ENCODE measurements at places on chromosomes 2 and 18.

DNA sequence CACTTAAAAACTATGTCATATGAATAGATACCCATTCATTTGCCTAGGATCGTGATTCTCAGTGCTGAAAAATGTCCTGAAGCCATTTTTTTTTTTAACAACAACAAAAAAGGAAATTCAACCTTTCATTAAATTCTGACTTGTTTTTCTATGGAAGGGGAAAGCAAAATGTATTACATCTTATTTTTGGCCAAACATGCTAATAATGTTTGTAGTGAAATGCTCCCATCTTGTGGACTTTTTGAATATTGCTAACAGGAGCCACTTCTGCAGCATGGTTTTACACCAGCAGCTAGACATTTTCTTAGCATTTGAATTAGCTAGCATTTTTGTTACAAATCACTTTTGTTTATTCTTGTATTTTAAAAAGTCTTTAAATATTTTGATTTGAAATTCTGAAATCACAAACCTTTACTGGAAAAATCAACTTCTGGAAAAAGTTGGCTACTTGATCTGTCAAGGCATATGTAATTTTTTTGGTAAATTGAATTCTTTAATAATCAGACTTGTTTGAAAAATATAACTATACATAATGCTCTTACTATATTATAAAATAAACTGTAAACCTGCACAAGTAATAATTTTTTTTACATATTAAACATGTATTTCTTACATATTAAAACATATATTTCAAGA lies 75.8 kb downstream of the KIDINS220 start:
- peak; percentile 34 for DNase-seq

DNA sequence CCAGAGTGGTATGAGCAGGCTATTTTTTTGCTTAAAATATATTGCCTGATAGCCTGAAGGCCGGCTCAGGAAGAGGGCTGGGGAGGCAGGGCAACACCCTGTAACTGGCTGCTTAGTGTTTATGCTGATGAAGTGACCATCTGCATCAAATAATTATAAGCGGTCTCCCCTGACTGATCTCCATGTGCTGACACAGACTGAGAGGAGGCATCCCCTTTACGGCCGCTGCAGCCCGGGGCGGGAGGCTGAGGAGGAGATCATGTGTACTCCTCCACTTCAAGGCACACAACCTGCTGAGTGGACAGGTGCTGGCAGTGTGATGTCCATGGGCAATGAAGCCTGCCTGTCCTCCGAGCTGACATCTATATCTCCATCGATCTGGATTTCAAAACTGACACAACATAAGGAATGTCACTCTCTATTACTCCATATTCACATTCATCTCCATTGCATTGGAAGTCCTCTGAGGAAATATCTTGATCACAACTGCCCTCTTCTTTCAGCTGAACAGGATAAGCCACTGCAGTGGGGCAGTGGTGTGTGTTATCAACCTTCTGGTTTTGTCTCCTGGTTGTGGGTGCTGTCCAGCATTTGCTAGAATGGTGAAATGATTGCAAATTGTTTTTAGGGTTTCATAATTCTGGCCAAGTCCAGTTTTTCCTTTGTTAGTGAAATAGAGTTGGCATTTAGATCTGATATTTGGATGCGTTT lies 143.5 kb downstream of the AQP4 start:
- DNase-seq, result no peak

DNA sequence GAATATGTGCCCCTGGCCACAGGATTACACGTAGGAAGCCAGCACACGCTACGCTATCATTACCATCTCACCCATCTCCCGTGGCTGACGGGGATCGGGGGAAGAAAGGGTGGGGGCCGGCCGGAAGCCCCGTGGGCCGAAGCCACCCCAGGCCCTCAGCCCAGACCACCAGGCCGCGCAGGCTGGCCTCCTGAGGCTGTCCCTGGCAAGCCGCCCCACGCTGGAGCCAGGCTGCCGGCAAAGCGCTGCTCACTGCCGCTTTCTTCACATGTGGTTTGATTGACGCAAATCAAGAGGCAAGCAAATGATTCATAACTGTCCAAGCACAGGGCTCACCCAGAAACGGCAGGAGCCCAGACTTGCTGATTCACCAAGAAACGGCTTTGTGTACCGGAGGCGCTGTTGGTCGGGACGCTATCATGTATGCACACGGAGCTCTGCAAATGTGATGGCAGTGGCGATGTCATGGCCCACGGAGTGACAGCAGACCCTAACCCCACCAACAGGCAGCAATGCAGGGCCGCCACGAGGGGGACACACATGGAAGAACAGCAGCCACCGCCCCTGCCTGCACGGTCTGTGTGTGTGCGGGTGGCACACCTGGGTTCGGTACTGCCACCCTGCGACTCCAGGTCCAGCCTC lies 125.7 kb downstream of the HDAC4 start:
- DNase-seq, result peak; percentile 72

- DNase-seq, result no peak
Observed at GRCh38 chr2:218746960-218747359, 35.0 kb upstream of the CYP27A1 start.

DNA sequence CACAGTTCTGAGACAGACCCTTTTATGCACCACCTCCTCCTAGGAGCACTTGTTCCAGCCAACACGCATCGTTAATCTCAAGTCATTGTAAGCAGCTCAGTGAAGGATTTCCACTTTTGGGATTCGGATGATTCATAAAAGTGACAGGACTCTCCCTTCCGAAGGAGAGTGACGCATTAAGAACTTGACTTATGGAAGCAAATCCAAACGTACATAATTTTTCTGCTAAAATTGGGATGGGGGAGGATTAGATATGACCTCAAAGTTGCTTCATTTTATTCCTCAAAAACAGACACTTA lies 165.7 kb downstream of the TWIST2 start:
- DNase-seq, result no peak
